NCI-H460 (cell line): ENCODE measurements at places on chromosomes 1 and 21. TPM values are rescaled to one million over a fixed set of nuclear protein-coding genes. Genes with fewer than 3 reads are reported as not detected.

Gene C1QC
- not detected in 2 replicates for total RNA-seq

Gene IL20
- not detected in 2 replicates for total RNA-seq

Gene LAD1
- not detected in 2 replicates for total RNA-seq

Gene ATP6V1G3
- total RNA-seq, result not detected in 2 replicates

Gene LDLRAD2
- total RNA-seq, result not detected in 2 replicates

Gene CELA3B
- total RNA-seq, result not detected in 2 replicates

Gene PPCS
- 57.6 and 65.1 TPM in 2 replicates for total RNA-seq

Gene DNM3
- total RNA-seq, result 0.12 and 0.27 TPM in 2 replicates

Gene ARMH1
- total RNA-seq, result 0.62 TPM in 1 of 2 replicates, not detected in the other
